ENCODE measurements at places on chromosomes 2 and 18.

- no peak for DNase-seq
These were observed 63.2 kb upstream of the IGFBP5 start for GRCh38 chr2:216758256-216759155.

DNA sequence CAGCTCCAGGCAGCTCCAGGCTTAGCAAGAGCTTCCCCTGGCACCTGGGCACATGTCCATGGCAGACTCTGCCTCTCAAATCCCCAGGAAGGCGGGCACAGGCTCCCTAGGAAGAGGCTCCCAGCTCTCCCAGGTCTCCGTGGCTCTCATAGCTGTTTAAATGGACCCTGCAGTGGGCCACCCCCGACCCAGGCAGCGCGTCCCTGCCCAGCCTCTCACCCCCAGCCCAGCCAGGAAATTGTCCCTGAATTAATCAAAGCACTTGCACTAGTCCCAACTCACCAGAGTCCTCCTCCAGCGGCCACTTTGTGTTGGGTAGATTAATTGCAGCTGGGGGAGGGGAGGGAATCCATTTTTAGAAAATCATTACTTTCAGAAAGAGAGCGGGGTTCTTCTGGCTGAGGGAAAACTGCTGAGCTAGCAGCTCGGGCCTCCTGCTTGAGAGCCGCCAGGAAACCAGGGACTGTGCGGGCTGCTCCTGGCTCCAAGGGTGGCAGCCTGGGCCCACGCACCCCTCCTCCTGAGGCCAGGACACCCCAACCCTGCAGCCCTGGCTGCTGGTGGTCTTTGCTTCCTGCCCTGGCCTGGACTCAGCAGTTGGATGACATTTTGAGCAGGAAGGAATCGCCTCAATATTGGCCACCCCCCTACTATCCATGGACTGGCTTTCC lies 36.0 kb downstream of the SMAD7 start:
- no peak for DNase-seq

DNA sequence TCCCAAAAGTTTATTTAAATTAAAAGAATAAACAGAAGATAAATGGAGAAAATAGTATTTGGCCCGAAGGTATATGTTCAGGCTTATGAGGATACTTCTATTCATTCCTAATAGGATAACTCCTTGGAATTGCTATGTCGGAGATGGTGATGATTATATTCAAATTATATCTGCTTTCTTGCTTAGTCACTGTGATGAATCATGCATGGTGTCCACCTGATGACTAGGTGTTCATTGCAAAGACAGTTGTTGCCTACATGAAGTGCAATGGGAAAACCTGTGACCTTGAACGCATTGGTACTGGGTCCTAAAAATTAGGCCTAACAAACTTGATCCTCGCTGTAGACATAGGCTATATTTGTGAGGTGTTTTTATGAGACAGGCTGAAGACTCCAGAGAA lies 617.3 kb upstream of the ZEB2 start:
- DNase-seq: no peak

GRCh38 chr2:172251231-172251630 lies 148.5 kb upstream of the DLX2 start:
- DNase-seq: no peak

DNA sequence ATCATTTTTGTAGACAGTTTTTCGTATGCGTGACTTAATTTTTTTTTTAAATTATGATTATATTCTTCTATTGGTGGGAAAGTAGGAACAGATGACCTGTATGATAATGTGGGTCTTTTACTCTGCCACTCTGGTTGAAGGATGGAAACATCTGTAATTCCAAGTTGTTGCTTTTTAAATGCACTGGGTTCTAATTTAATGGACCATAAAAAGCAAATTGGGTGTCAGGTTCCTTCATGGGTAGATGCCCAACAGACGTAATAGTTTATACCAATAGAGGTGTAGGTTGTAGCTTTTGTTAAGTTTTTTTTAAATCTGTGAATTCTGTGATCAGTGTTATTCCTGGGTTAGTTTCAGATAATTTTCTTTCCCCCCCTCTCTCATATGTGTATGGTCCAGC lies 117.6 kb downstream of the MAP4K4 start:
- no peak for DNase-seq

DNA sequence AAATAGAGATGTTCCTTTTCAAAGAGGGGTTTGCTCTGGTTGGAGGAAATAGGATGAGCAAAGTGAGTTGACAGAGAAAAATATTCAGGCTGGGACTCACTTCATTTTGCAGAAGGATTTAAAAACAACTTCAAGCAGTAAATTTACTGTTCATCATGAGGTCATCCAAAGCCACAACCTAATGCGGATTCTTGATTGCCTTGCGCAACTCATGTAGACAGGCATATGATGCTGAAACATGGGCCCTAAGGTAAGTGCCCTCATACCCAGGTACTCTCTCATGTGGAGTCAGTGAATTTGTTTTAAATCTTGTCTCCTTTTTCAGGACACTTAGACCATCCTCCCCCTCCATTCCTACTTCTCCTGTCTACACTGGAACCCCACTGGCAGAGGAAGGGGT lies 51.9 kb upstream of the LYPD1 start:
- no peak for DNase-seq

DNA sequence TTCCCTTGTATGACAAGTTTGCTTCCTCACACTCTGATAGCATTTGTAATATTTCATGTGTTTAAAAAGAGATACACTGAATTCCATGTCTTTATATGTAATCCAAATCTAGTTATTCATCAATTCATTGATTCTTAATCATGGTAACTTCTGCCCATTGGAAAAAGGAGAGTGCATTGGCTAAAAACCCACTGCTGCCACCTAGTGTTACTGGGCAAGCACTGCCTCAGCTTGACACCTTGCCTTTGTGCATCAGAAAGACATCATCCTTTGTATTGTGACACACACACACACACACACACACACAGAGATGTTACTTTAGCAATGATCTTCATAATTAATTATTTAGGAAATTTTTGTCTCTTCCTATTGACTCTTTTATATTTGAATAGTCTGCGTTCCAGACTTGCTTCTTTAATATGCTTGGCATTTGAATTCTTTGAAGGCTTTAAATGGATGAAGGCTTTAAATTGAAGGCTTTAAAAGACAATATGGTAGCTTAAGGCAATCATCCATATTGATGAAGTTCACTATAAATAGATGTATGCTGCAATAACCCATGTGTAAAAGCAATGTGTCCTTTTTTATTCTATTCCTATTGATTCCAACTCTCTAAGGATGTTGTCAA lies 414.2 kb upstream of the CHST9 start:
- no peak for DNase-seq

- no peak for DNase-seq
These were observed 7.2 kb upstream of the DCTN1 start for GRCh38 chr2:74387346-74387745.

- no peak for DNase-seq
These were observed 218.2 kb downstream of the CYP26B1 start for GRCh38 chr2:71929482-71929772.

- DNase-seq: no peak
These were observed 438.5 kb downstream of the ZNF516 start for GRCh38 chr18:76056471-76057110.

GRCh38 chr2:36701391-36701795 lies 4.9 kb downstream of the VIT start:
- no peak for DNase-seq

GRCh38 chr2:62505109-62505749 lies 766 bp downstream of the TMEM17 start:
- no peak for DNase-seq

DNA sequence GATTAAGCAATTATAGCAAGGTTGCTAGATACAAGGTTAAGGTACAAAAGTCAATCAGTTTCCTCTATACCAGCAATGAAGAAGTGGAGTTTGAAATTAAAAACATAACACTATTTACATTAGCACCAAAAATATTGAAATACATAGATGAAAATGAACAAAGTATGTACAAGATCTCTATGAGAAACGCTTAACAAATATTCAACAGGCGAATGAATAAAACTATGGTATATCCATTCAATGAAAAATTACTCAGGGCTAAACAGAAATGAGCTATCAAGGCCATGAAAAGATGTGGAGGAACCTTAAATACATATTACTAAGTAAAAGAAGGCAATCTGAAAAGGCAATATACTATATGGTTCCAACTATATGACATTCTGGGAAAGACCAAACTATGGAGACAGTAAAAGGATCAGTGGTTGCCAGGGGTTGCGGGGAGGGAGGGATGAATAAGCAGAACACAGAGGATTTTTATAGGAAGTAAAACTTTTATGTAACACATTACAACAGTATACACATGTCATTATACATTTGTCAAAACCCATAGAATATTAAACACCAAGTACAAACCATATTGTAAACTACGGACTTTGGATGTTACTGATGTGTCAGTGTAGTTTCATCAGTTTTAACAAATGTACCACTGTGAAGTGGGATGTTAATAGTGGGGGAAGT lies 62.1 kb downstream of the RMDN2 start:
- no peak for DNase-seq

GRCh38 chr2:241895427-241895711 lies 25.8 kb downstream of the RTP5 start:
- DNase-seq: no peak

- no peak for DNase-seq
These were observed 38.0 kb downstream of the SLC4A1AP start for GRCh38 chr2:27701676-27702075.

GRCh38 chr18:23386317-23386716 lies 66.8 kb upstream of the RIOK3 start:
- DNase-seq: no peak

GRCh38 chr2:200065477-200065876 lies 110.1 kb downstream of the MAIP1 start:
- no peak for DNase-seq

DNA sequence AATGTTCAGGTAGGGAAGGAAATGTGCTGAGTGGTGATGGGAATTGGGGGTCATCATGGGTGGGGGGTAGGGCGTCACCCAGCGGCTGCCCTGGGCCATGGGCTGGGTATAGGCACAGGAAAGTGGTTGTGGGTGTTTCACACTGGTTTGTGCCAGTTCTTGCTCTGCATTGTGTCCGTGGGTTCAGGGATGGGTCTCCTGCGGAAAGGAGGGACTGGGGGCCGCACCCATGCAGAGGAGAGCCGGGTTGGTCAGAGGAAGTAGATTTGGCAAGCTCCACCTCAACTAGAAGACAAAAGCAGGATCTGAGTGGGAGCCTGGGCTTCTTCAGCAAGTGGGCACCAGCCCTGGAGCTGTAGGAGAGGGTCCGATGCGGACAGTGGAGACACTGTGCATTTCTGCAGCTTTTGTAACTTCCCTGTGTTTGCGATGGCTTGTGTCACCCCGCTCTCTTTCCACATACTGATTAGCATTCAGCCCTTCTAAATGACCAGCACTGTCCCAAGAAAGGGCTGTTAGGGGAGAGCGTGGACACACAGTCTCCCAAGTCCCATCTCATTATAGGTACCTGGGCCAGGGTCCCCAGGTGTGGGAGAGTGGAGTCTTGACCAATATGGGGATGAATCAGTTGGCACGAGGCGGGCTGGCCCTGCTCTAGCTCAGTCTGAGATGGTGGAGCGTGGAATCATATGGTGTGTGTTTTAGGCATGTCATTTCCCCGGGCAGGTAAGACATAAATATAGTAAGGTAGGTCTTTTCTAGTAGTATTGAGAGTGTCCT lies 67.2 kb downstream of the LRRFIP1 start:
- no peak for DNase-seq

DNA sequence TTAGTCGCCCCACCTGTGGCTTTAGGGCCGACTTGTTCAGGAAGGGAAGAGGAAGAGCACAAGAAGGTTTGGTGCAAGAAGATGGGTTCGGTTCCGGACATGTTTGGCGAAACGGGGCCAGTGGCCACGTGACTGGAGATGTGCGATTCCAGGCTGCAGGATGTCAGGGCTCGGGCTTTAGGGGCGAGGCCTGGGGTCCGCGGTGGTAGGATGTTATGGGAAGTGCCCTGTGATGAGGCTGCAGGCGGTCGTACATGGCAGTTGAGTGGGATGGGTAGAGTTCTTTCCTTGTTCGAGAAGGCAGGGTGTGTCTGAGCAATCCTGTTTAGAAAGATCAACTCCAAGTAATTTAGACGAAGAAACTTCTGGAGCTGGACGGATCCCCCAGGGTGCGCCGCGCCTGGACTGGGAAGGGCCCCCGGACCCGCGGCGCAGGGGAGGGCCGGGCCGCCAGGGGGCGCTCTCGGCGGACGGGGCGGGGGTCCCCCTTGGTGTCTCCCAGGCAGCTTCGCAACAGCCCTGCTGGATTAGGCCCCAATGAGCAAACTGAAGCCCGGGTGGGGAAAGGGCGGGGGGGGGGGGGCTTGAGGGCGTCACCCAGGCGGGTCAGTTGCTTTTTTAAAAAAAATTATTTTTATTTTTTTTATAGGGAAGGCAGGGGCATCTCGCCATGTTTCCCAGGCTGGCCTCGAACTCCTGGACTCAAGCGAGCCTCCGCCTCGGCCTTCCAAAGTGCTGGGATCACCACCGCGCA lies 17.2 kb upstream of the SDC1 start:
- DNase-seq: no peak

GRCh38 chr2:25165992-25166875 lies 2.1 kb downstream of the POMC start:
- DNase-seq: no peak

GRCh38 chr2:152558158-152558984 lies 158.9 kb downstream of the PRPF40A start:
- peak; percentile 85 for DNase-seq

DNA sequence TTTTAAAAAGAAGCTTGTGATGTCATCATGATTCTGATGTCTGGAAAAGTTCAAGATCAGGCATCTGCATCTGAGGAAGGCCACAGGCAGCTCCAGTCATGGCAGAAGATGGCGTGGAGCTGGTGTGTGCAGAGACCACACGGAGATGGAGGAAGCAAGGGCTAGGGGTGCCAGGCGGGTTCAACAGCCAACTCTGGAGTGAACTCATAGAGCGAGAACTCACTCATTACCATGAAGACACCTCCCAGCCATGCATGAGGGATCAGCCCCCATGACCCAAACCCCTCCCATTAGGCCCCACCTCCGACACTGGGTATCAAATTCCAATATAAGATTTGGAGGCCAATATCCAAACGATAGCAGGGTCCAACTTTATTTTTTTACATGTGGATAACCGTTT lies 61.6 kb downstream of the KCNG2 start:
- no peak for DNase-seq

DNA sequence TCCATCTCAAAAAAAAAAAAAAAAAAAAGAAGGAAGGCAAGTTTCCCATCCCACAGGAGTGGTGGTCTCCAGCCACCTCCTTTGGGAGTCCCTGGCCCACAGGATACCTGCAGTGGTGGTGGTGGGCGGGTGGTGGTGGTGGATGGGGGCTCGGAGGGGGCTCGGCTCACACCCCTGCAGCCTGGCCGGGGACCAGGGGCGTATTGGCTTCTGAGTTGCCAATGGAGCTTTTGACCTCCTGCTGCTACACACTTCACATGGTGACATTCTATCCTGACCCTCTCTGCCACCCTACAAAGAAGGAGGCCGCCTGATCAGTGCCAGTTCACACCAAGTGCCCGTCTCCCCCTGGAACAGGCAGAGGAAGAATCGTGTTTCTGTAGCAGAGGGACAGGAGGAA lies 119.6 kb downstream of the NFATC1 start:
- DNase-seq: no peak

GRCh38 chr2:211724933-211725332 lies 813.7 kb downstream of the ERBB4 start:
- DNase-seq: no peak

GRCh38 chr2:439556-440402 lies 151.9 kb upstream of the ALKAL2 start:
- DNase-seq: no peak

All from non-pigmented ciliary epithelial cell (primary cell).